ENCODE measurements at places on chromosomes 13 and 19.

- DNase-seq = no peak
These were observed 5.8 kb downstream of the PPP1R37 start for GRCh38 chr19:45098521-45099466.

DNA sequence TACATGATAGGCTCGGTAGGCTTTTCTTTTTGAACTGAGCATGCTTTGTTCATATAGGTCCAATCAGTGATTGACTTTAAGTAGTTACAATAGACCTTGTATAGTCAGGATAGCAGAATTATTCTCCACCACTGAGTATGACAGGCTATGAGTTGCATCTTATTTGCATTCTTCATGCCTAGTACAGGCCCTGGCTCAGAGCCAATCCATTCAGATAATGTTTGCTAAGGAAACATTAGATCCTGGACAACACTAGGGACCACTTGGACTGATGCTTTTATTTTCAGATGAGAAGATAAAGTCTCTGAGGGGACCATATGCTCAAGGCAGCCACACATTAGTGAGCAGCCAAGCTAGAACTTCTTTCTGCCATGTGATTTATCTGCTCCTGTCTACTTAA lies 133.9 kb downstream of the KL start:
- DNase-seq = no peak

DNA sequence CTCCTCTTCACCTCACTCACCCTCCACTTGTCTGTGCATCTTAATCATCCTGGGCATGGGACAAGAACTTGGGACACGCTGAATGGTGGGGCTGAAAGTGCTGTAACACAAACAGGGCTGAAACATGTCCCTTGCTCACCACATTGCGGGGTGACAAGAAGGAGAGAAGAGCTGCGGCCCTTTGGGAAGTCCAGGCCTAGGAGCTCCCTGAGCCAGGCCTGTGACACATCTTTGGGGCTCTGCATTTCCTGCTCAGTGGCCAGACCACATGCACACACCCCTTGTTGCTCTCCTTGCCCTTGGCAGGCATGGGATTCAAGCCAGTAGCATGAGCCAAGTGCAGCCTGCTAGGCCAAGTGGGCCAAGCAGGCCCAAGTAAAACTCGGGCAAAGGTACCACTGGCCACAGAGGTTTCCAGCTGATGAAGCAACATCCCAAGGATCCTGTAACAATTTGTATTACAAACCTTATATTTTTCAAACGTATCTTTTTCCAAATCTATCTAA lies 1384.3 kb upstream of the PCDH20 start:
- DNase-seq = no peak

DNA sequence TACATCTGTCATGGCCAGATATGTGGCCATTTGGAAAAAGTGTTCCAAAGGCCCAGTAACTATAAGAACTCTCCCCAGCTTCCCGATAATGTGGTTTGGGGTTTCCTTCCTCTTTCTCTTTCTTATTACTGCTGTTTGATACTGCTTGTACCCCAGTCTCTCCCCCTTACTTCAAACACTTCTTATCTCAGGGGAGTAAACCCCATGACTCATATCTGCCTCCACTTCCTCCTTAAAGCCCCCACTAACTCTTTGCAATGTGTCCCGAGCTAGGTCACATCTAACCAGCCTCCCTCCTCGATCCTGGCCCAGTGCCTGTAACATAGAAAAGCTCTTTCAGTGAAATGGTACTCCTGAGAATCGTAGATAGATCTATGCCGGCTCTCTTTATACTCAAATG lies 82.4 kb upstream of the STARD13 start:
- no peak for DNase-seq
